ENCODE measurements at places on chromosomes 5 and 9. TPM values are rescaled to one million over a fixed set of nuclear protein-coding genes. Genes with fewer than 3 reads are reported as not detected.

The MOB3B gene
- total RNA-seq = not detected

The TUSC1 gene
- 31.2 TPM for total RNA-seq

The MRPS27 gene
- 94.9 TPM for total RNA-seq

The FOXI1 gene
- total RNA-seq = not detected

The SMIM33 gene
- not detected for total RNA-seq

- peak; percentile 3 for DNase-seq
These were observed 599 bp downstream of the LYRM7 start for GRCh38 chr5:131171276-131171810.

DNA sequence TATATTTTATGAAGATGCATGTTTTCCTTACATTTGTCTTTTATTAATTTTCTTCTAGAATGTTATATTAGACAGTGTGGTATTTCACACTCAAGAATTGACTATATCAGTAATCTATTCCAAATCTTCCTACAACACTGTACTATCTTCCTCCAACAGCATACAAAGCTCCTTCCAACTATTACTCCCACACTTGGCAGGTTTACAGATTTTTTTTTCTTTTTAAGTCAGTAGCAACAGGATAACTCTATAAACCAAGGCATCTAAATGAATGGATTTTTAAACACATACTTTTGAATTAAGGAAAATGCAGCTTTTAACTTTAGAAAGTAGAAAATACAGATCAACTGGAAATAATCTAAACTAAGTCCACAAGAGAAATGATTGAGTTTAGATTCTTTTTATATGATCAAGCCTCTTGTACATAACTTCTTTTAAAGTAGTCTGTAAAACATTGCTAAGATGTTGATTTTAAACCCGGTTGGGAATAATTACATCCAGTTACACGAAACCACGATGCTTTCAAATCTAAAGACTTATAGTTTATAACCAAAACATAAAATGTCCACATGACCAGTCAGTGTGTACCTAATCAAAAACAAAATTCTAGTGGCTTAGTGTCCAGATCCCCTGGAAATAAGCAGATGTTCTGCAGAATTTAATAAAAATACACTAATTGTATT is 281.6 kb downstream of the ADAMTS6 start:
- DNase-seq = peak; percentile 53

DNA sequence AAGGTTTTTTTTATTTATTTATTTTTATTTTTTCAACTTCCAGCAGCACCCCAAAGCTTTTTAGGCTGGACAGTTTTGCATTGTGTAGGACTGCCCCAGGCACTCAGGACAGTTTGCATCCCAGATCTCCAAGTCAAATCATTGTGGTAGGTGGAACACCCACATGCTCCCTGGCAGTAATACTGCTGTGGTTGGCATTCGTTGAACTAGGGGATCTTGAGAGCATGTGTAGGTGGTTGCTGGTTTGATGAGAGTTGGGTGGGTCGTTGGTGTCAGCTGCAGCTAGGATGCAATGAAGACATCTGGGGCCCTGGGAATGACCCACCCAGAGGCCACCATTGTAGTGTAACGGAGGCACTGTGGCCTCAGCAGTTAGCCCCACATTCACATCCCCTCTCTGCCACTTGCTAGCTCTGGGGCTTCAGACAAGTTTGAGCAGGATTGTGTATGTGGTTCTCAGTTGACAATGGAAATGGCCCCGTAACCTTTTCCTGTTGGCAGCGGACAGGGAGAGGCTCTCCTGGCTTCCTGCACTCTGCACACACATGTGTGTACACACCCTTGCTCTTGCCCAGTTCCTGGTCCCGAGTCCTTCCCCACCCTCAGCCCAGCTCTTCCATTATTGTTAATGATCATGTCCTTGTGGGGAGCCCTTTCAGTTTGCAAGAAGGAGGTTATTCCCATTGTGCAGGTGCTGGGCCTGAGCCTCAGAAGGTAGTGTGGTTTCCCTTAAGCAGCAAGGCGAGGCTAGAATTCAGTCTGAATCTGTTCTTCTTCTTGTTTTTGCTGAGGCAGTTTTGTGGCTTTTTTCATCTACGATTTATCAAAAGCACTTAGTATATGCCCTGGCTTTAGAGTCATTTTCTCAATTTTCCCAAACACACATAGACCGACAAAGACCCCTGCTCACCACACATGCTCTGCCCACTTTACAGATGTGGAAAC is 46.5 kb downstream of the PPARGC1B start:
- no peak for DNase-seq

GRCh38 chr5:164472165-164472564 is 966.7 kb downstream of the MAT2B start:
- no peak for DNase-seq

GRCh38 chr9:81092057-81092456 is 597.3 kb downstream of the TLE1 start:
- no peak for DNase-seq

DNA sequence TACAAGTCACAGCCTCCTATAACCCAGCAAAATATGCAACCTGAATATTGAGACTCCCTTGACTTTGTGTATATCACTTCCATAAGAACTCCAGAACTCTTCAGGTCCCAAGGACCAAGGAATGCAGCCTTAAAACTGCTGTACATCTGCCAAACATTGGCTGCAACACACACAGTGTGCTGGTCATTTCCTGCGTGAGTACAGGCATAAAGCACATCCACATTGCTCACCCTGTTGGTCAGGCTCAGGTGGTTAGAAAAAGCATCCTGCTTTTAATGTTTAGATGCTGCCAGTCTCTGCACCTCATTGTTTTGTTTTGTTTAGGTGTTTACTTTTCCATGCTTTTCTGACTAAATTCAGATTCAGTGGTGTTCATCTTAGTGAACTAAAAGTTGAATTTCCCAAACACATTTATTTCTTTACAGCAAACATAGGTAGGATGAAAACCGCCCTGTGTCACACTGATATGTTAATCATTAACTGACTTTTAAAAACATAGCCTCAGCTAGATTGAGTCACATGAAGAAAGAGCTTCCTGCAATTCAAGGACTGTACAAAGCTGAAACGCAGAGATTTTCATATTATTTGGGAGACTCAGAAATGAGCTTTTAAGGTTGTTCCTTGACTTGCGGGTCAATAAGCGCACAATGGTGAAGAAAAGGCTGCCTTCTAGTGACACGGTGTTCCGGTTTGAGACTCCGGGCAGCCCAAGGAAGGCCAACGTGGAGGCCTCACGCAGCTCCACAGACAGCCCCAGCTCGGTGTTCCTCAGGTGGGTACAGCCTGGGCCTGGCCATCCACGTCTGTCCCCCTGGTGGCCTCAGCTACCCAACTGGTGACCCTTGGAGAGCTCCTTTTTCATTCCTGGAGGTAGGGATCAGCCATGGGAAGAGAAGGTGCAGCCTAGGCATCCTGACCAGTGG is 52.2 kb upstream of the GRAMD2B start:
- DNase-seq = peak; percentile 42

DNA sequence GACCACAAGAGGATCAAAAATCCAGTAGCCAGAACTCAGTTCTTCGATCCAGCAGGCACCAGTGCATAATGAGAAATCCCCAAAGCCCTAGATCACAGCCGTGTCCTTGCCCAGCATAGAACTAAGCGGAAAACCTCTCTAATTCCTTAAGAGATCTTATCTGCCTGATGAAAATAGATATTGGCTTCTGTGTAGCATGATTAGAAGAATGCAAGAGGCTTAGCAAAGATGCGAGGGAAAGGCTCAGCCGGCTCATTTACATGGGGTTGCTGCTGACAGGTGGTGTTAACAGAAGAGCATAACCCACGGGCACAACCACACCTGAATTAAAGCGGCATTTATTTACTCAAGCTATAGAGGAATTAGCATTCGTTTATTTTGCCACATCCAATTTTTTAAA is 400.0 kb upstream of the ADAMTS16 start:
- DNase-seq = no peak

DNA sequence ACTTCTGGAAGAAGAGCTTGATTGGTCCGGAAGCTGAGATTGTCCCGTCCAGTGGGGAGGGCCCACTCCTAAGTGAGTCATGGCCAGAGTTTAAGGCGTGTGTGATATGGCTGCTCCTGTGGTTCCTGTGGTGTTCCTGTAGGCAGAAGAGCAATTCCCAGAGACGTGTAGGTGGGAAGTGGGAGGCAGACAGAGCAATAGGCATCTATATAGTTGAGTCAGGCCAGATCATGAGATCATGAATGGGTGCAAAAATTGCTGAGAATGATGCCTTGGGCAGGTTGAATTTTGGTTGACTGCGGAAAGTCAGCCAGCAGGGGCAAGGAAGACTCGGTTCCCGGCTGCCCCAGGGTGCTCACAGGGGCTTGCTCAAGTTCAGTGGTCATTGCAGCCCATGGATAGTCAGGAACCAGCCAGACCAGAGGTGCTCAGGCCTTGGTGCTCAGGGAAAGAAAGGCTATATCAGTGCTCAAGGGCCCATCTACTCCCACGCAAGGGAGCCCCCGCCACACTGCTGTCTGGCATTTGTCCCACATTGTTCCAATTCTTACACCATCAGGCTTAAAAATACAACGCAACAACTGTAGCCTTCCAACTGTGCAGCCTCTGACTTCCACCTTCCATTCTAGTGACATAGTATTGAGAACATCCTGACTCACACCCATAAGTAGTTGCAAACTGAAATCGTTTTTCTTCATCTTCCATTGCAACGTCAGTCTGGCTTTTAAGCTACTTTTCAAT is 21.0 kb upstream of the GSN start:
- peak; percentile 42 for DNase-seq

DNA sequence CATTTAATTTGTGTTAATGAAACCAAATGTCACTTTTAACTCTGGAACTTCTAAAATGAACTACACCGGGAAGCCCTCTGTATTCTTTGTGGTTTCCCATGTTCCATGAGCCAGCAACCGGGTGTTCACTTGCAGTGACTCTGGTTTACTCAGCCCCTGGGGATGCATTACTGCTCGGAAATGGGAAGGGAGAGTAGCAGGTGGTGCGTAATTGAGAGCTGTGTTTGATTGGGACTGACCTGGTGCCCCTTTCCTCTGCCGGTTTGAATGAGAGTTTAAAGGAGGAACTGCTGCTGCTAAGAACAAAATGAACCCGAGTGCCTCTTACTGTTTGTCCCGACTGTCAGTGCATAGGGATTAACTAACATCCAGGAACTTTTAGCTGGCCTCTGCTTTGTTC is 100.1 kb upstream of the DHFR start:
- DNase-seq = no peak

DNA sequence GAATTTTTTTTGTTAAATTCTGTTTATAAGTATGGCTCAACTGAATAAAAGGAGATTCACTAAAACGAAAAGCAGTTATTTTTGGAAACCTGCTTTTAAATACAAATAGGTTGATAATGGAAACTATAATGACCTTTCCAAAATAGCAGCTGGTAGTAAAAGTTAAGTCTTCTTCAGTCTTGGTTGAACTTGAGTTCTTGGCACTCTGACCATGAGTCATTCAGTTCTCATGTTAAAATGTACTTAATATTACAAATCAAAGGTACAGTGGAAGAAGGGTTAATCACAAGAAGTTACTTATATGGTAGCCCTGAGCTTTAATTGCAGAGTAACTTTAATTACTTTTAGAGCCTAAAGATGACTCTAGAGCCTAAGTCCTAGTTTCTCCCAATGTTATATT is 62.1 kb downstream of the KLF9 start:
- DNase-seq = no peak

GRCh38 chr5:143134900-143135299 is 268.6 kb downstream of the NR3C1 start:
- DNase-seq = no peak

DNA sequence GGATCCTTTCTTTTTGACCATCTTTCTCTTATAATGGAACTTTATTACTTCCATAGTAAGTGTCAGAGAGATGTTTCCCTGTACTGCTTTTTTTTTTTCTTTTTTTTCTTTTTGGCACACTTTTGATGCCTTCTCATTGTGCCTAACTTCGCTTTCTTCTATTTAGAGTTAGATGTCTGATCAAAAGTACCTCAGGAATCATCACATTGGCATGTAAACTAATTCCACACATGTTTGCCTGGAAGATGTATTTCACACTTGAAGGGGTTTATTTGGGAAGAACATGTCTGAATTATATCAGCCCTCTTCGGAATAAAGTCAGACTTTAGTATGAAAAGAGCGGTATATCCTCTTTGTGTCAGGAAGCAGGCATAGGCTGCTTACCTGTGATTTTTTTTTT is 35.1 kb downstream of the SMARCA2 start:
- no peak for DNase-seq

- no peak for DNase-seq
These were observed 192.8 kb upstream of the IZUMO3 start for GRCh38 chr9:24738421-24738961.

DNA sequence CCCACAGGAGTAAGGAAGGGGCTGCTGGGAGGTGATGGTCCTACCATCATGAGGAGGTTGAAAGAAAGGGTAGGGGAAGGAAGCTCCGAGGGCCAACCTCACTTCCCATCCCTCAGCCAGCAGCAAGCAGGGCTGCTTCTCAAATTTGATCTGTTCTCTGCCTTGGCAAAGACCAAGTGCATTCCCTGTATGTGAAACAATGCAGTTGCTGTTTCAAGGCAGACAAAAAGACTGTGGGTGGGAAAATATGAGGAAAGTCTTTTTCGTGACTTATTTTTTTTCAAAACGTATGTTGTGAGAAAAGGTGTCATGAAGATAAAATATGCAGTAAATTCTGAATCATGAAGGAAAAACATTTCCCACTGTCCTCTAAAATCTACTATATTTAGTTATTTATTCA is 165.9 kb downstream of the ARSB start:
- DNase-seq = no peak

DNA sequence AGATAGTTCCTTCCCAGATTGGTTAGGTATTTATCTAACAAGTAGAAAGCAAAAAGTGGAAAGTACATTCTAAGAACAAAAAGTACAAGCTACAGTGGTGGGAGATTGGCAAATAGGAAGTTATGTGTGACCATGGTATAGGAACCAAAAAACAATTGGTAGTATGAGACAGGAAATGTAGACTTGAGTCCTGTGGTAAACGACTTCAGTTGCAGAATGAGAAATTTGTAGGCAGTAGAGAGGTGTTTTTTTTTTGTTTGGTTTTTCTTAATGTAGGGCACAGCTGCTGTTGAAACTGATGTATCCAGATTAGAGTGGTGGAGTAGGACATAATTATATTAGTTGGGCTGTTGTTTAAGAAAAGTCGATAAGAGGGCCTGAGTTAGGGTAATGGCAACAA is 72.0 kb downstream of the CCNH start:
- no peak for DNase-seq

DNA sequence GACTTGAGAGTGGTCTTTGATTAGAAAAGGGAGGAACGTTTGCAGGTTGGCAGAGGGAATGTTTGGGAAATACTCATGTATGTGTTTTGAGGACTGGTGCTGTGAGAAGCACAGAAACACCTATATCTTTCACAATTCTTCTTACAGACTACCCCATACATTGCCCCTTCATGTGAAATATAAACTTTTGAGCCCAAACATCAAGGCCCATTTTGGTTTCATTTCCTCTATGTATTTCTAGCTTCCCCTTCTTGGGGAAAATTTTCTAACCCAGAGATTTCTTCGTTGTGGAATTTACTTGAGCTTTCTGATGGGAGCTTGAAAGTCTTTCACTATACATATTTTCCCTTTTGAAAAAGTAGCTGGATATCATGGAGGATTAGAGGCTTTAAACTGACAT is 67.6 kb downstream of the FYB1 start:
- no peak for DNase-seq

DNA sequence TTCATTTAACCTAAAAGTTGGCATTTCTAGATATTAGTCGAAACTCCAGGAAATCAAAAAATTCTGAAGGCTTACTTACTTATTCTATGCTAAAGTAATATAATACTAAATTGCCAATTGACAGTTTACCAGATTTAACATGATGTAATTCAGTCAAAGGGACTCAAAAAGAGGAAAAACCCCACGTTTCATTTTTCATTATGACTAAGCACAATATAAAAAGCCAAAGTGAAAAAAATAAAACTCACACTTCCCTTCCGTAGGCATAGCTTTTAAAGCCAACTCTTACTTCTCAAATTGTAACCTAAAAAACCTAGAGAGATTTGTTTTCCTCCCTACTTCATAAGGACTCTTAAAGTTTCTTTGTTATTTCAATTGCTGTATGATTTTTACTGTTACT is 146.6 kb downstream of the RAPGEF6 start:
- no peak for DNase-seq
